Psoas muscle (tissue), 8 donors: ENCODE measurements at places on chromosomes 11 and 22. TPM values are rescaled to one million over a fixed set of nuclear protein-coding genes. Genes with fewer than 3 reads are reported as not detected.
A peak's percentile ranks its signal among the peaks of the same experiment; 100 is the strongest.

SLC29A2 gene
- 14.9 TPM for total RNA-seq

FGF3 gene
- not detected for total RNA-seq

KBTBD3 gene
- total RNA-seq, result 4.3 TPM

SELENOM gene
- 45.4 TPM for total RNA-seq

NCAM1 gene
- 50.3 TPM for total RNA-seq

DNA sequence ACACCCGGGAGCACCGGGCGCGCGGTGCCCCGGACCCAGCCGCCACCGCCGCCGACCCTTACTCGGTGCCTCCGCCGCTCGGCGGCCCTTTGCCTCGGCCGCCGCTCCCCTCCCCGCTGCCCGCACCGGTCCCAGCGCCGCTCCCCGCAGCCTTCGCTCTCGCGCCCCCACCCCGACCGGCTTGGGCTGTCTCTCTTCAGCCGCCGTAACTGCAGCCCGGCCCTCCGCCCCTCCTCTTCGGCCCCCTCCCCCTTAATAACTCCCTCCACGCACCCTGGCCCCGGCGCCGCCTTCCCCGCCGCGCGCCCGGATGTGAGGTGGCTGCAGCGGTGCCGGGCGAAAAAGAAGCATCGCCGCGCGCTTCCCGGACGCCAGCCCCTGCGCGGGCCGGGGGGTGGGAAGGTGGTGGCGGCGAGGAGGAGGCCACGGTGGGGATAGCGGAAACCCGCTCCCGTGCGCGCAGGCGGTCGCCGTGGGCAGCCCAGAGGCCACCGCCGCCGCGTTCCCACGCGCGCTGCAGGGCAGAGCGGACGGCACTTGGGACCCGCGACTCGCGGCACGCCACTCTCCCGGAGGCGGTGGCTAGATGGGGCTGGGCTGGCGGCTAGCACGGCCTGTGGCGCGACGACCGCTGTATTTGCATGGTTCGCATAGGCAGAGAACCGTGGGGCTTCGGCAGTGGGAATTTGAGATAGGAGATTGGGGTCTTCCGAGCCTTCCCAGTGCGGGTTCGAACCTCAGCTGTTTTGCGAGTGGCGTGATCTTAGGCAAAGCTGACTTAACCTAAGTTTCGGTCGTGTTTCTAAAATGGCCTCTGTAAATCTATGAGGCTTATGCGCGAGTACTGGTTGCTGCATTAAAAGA is at the start of gene EIF4ENIF1:
Gene EIF4ENIF1 (minus strand): TSS at position 211 of the 864 bp plus-strand sequence. CDS start 1,124 bp downstream, outside the sequence.
- peak within 1 kb of the TSS; percentile 98 for H3K27ac ChIP-seq
- peak; percentile 94 for DNase-seq
- H3K27me3 ChIP-seq, result no peaks in the 10 kb centered on the region
- peaks cover 30% of the 10 kb centered on the region for H3K36me3 ChIP-seq
- H3K4me1 ChIP-seq, result peaks cover 40% of the 10 kb centered on the region

DNA sequence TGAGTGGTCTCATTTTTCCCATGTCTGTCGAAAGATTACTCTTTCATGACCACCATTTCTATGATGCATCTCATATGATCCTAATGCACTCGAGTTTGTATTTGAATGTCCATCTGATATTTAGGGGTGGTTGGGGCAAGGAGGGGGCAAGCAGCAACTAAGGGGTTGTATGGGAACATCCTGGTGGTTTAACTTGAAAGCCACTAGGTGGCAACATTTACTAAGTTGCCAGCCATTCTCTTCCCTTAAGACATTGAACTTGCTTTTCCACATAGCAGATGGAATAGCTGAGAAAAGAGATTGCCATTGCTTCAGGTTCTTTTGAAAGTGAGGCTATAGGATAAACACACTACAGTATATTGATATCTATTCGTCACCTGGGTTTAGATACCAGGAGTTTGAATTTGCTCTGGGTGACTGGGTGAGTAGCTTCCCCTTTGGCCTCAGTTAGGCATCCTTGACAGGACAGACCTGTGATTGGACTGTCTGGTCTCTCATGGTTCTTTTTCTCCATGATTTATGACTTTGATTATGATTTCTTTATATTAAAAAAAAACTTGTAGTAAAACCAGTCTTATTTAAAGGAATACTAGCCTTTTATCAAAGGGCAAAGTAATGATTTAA is 32.4 kb downstream of the NF2 start:
- DNase-seq, result no peak
- no peak overlapping the region for H3K4me3 ChIP-seq
- no peak overlapping the region for H3K27ac ChIP-seq
- no peaks in the 10 kb centered on the region for H3K27me3 ChIP-seq

GRCh38 chr11:48078689-48079088 is 98.3 kb downstream of the PTPRJ start:
- no peak for DNase-seq
- H3K4me1 ChIP-seq, result peaks cover 23% of the 10 kb centered on the region
- H3K27me3 ChIP-seq, result no peaks in the 10 kb centered on the region
- H3K27ac ChIP-seq, result no peak overlapping the region

DNA sequence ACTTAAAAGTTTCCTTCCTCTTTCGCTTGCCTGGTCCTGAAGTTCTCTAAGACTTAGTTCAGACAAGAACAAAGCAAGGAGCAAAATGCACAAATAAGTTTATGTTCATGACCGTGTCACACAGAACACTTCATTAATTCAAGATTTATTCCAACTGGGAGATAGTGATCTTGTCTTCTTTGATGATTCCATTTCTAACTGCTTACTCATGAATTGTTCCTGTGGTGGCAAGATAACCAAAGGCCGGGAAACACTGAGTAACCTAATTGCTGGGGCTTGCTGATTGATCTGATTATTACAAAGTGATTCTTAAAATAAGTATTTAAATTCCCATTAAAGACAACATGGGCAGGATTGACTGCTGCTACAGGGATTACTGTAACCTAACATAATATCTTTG is 1462.9 kb upstream of the RAG2 start:
- no peak overlapping the region for H3K27ac ChIP-seq
- H3K4me1 ChIP-seq, result no peaks in the 10 kb centered on the region
- no peaks in the 10 kb centered on the region for H3K36me3 ChIP-seq
- H3K27me3 ChIP-seq, result no peaks in the 10 kb centered on the region

DNA sequence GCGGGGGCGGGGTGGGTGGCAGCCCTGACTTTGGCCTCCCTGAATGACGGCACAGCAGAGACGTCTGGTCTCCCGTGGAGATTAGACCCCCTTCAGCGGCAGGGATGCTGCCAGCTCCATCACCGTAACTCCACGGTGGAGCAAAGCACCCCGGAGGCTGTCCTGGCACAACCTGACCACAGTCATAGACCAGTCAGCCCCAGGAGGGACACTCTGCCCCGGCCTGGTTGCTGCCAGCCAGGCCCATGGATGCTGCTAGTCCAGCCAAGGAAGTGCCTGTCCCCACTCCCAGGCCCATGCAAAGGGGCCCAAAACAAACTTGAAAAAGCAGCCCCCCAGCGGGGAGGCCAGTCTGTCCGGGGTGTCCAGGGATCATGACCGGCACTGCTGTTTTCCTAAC is 11.5 kb upstream of the ANO1 start:
- no peaks in the 10 kb centered on the region for H3K4me1 ChIP-seq
- H3K36me3 ChIP-seq, result no peaks in the 10 kb centered on the region
- H3K27me3 ChIP-seq, result no peaks in the 10 kb centered on the region
- no peak overlapping the region for H3K27ac ChIP-seq

DNA sequence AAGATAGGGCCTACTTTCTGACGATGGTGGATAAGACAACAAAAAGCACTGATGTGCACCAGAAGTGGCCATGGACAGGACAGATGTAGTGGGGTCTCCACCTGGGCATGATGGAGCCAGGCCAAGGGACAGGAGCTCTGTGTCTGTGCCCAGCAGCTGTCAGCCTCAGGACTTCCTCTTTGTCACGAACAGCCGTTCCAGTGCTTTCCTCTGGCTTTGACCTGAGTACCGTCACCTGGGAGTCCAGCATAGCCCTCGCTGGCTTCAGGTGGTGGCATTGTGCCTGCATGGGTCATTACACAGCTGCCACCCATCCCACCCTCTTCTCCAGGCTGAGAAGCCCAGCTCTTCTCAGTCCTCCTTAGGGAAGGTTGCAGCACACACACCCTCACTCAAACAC is 137.8 kb downstream of the GRIK4 start:
- no peaks in the 10 kb centered on the region for H3K4me1 ChIP-seq
- no peak for DNase-seq
- no peak overlapping the region for H3K4me3 ChIP-seq
- no peaks in the 10 kb centered on the region for H3K36me3 ChIP-seq
- no peak overlapping the region for H3K27ac ChIP-seq

- H3K4me3 ChIP-seq, result no peak overlapping the region
- H3K27ac ChIP-seq, result peak overlapping the region; percentile 42
- no peak for DNase-seq
- no peaks in the 10 kb centered on the region for H3K36me3 ChIP-seq
Observed at GRCh38 chr11:72468289-72468688, 34.0 kb upstream of the CLPB start.

- H3K4me1 ChIP-seq, result no peaks in the 10 kb centered on the region
- no peak for DNase-seq
- no peaks in the 10 kb centered on the region for H3K36me3 ChIP-seq
- no peaks in the 10 kb centered on the region for H3K27me3 ChIP-seq
Observed at GRCh38 chr11:71307811-71308645, 55.7 kb upstream of the SHANK2 start.

GRCh38 chr22:45934659-45935341 is 42.2 kb downstream of the WNT7B start:
- no peak overlapping the region for H3K27ac ChIP-seq
- no peaks in the 10 kb centered on the region for H3K27me3 ChIP-seq
- H3K4me3 ChIP-seq, result no peak overlapping the region
- no peaks in the 10 kb centered on the region for H3K4me1 ChIP-seq
- DNase-seq, result no peak

GRCh38 chr11:68481579-68482240 is 21.2 kb downstream of the PPP6R3 start:
- H3K4me1 ChIP-seq, result peaks cover 50% of the 10 kb centered on the region
- H3K27me3 ChIP-seq, result no peaks in the 10 kb centered on the region
- H3K27ac ChIP-seq, result peak overlapping the region; percentile 68
- DNase-seq, result no peak
- peak overlapping the region; percentile 12 for H3K4me3 ChIP-seq

- H3K36me3 ChIP-seq, result no peaks in the 10 kb centered on the region
- H3K4me3 ChIP-seq, result no peak overlapping the region
- DNase-seq, result no peak
- H3K4me1 ChIP-seq, result no peaks in the 10 kb centered on the region
Observed at GRCh38 chr11:69949327-69949726, 128.8 kb upstream of the ANO1 start.

- DNase-seq, result peak; percentile 42
- no peak overlapping the region for H3K4me3 ChIP-seq
- no peaks in the 10 kb centered on the region for H3K36me3 ChIP-seq
- H3K27ac ChIP-seq, result peak overlapping the region; percentile 44
Observed at GRCh38 chr11:44032299-44033085, 15.3 kb upstream of the ACCSL start.

- H3K36me3 ChIP-seq, result no peaks in the 10 kb centered on the region
- no peak for DNase-seq
- no peaks in the 10 kb centered on the region for H3K4me1 ChIP-seq
- H3K27me3 ChIP-seq, result peaks cover 2% of the 10 kb centered on the region
Observed at GRCh38 chr11:115895594-115895993, 391.4 kb upstream of the CADM1 start.

DNA sequence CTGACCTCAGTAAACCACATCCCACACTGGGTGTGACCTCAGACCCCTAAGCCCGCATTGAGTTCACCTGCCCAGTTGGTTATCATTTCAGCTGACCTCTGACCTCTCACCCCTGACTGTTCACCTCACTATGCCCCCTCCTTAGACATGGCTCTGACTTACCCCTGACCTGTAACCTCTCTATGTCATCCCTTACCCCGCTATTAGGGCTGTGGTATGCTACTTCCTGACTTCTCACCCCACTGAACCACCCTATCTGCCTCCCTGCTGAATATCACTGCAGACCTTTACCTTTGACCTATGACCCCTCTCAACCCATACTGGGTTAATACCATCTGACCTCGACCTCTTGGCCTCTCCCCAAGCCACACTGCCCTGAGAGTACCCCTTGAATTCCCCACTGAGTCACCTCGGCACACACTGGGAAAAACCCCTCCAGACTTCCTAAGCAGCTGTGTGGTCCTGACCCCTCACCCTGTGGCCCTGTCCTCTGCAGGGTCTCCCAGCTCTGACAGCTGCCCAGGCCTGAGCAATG is 8.3 kb downstream of the PLCB3 start:
- no peak for DNase-seq
- H3K4me1 ChIP-seq, result no peaks in the 10 kb centered on the region
- H3K36me3 ChIP-seq, result no peaks in the 10 kb centered on the region
- H3K4me3 ChIP-seq, result no peak overlapping the region
- H3K27me3 ChIP-seq, result no peaks in the 10 kb centered on the region

DNA sequence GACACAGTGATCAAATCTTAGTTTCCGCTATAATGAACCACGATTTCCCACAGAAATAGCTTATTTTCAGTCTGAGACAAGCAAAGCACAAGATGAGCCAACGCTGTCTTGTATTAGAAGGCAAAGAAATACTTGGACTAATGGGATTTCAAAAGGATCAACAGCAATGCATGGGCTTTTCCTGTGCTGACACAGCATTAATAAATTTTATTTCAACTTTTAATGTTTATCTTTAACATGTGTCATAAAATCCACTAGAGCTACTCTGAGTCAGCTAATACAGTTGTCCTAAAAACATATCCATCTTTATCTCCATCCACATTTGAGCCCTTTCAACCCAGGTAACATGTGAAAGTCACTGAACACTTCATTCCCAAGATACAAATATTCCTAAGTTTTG is 15.5 kb upstream of the SLC25A17 start:
- peaks cover 99% of the 10 kb centered on the region for H3K36me3 ChIP-seq
- no peak overlapping the region for H3K27ac ChIP-seq
- DNase-seq, result no peak
